Liver (tissue), 10 donors: ENCODE measurements at places on chromosomes 3 and 15. TPM values are rescaled to one million over a fixed set of nuclear protein-coding genes. Genes with fewer than 3 reads are reported as not detected.

DNA sequence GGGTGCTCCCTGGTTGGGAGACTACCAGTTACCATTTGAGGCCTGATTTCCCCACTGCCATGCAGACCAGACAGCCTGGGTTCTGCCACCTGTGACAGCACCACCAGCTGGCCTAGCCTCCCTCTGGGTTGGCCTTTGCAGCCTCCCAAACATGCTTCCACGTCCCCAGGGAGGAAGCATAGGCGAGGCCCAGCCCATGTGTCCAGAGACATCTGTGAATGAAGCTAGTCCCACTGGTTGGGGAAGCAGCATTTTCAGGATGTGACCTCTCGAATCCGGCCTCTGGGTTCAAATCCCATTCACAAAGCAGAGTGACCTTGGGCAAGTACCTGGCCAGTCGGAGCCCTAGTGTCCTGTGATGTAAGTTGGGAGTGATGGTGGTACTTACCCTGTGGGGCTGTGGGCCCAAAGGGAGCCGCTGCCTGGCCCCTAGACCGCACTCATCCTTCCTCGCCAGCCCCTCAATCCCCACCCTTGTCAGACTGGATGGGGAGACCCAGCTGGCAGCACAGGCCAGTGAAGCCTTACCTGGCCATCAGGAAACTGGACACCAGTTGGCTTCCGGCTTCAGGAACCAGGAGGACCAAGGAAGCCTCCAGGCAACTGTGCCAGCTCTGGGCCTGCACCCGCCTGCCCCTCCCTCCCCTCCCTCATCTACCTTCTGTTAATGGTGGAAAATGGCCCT, 6.0 kb downstream of the KLF15 start:
- DNase-seq, result no peak

CORO2B gene
- 0.54 TPM for polyA plus RNA-seq

PIK3CA gene
- 3.6 TPM for polyA plus RNA-seq

DNA sequence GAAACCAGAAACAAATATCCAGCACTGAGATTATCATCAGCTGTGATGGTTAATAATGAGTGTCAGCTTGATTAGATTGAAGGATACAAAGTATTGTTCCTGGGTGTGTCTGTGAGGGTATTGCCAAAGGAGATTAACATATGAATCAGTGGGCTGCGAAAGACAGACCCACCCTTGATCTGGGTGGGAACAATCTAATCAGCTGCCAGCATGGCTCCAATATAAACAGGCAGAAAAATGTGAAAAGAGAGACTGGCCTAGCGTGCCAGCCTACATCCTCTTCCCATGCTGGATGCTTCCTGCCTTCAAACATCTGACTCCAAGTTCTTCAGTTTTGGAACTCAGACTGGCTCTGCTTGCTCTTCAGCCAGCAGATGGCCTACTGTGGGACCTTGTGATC, 869.5 kb downstream of the SI start:
- DNase-seq, result no peak

DNA sequence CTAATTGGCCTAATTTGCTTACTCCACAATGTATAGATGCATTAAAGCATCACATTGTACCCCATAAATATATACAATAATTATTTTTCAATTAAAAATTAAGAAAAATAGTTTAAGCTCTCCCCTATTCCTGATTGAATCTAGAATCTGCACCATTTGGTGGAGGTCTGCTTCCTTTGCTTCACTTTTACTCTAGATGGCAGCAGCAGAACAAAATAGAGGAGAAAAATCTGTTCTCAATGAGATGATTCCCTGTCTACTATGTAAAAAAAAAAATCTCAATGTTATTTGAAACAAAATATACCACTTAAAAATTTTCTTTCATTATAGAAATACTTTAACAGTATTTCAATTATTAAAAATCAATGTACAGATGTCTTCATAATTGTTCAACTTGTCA, 109.6 kb upstream of the FXR1 start:
- no peak for DNase-seq

GRCh38 chr15:57427367-57427821, 51.1 kb downstream of the CGNL1 start:
- DNase-seq, result no peak

DNA sequence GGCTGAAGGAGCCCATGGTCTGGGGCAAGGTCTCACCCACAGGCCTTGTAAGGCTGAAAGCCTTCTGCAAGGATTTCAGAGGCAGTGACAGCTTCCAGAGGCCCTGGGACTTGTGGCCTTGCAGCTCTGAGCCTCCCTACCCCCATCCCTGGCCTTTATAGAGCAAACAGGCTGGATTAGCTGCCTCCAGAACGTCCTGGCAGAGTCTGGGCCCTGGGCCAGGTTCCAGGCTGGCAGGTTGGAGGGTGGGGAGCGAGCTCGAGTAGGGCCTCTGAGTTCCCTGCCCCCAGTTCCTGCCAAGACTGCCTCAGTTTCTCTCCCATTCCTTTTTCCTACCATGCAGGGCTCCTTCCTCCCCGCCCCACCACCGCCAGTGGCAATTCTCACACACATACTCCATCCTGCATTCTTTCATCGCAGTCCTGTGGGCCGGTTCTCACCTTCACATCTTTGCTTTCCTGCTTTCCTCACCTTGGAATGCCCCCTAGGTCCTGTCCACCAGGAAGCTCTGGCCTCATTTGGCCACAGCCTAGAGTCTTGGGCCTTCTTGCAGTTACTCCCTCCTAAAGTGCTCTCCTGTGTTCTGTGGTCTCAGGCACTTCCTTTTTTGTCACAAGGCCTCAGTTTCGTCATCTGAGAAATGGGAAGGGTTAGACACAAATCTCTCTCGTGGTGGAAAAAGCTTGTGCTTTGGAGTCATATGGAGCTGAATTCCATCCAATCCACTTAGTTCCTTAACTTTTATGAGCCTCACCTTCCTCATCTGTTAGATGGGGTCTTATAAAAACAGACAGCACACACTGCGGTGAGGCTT, 2.7 kb downstream of the LMAN1L start:
- no peak for DNase-seq

DNA sequence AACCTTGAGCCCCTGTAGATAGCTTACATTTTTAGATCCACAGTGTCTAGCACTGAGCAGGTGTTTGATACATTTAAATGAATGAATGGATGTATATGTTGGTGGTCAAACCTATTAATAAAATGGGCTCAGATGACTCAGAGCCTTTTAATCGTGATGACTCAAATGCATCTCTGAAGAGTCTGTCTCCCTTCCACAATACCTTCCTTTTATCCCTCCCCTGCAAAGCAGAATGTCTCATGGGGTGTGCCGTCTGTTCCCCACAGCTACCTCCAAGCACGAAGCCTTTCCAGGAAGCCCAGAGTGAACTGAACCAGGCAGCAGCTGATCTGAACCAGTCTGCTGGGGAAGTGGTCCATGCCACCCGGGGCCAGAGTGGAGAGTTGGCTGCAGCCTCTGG, 303.5 kb upstream of the TPM1 start:
- DNase-seq, result no peak

PROK2 gene
- polyA plus RNA-seq, result 0.24 TPM

TEX55 gene
- not detected for polyA plus RNA-seq

- no peak for DNase-seq
These were observed 174.4 kb upstream of the FAM3D start for GRCh38 chr3:58840949-58841348.

ATP10A gene
- polyA plus RNA-seq, result 0.26 TPM

DNA sequence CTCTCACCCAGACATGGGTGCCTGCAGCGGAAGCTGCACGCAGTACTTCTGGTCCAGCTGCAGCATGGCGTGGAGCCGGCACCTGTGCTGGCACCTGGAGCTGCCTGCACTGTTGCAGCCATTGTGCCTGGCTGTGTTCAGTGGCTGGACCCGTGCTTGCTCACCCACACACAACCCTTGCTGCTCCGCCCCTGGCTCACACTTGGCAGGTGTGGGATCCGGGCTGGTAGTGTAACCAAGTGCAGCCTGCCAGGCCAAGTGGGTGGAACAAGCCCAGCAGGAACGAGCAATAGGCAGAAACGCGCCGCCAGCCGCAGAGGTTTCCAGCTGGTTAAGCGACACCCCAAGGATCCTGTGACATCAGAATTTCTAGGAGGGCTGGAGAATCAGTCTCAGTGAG, 11.2 kb upstream of the SCAPER start:
- DNase-seq, result no peak

DNA sequence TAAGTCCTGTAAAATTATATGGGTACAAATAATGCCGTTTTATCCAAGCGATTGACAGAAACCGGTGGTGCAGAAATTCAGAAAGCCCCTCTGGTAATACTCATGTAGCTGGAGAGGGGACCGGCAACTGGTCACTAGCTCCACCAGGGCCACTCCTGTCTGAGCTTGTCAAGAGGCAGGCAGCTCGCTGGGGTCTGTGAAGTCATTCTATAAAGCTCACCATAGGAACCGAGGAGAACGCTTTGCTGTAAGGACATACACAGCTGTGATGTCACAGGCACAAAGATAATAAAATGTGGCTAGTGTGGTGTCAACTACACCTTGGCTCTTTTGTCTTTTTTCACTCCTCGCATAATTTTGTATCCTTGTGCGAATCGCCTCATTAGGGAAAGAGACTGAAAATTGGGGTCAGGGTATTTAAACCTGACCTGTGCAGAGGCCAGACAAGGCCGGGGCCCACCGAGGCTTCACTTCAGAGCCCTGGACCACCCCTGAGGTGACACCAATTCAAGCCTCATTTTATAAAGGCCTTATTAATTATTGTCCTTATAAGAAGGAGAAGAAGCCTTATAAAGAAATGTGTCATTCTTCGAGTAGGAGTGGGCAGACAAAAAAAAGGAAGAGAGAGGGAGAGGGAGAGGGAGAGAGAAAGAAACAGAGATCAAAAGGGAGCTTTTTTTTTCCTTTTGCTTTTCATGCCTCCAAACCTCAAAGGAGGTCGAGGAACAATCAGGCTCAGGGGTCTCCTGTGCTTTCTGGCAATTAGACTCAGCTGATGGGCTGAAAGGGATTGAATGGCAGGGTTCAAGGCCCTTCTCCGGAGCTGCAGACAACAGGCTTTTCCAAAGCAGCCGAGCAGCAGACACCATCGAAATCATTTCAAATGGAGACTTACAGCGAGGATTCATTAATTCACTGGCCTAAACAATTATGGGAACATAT, 813.3 kb upstream of the ARRDC4 start:
- DNase-seq, result no peak

NOX5 gene
- 0.08 TPM for polyA plus RNA-seq

- DNase-seq, result no peak
These were observed 42.5 kb upstream of the PIK3CB start for GRCh38 chr3:138877226-138877625.

GRCh38 chr3:99470841-99471240, 167.6 kb upstream of the COL8A1 start:
- no peak for DNase-seq

- DNase-seq, result no peak
These were observed 84.3 kb upstream of the ZNF385D start for GRCh38 chr3:21835264-21835663.

GRCh38 chr15:81239190-81239589, 42.5 kb downstream of the IL16 start:
- DNase-seq, result no peak

DNA sequence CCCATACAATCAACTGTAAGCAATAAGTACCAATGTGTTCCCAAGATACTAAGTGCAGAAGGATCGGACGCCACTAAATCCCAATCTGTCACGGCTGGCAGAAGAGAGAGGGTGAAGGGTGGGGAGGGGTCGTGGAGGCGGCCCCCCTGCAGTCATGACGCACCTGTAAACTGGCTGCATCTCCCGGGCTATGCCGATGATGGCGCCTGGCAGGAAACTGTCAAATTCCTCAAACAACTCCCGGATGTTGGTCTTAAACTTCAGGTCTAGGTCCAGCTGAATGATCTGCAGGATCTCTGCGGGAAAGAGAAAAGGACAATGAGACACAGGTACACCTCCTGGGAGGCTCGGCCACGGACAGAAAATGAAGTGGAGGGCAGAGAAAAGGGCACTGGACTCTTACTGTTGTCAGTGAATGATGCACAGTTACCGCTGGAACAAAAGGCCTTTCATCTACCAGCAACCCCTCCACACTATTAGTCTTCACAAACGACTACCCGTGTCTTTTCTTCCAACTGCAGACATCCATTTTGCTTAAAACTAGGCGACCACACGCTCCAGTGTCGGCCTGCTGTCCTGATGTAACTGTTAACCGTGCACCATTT, 114.6 kb downstream of the XXYLT1 start:
- no peak for DNase-seq

LMAN1L gene
- polyA plus RNA-seq, result not detected

DNA sequence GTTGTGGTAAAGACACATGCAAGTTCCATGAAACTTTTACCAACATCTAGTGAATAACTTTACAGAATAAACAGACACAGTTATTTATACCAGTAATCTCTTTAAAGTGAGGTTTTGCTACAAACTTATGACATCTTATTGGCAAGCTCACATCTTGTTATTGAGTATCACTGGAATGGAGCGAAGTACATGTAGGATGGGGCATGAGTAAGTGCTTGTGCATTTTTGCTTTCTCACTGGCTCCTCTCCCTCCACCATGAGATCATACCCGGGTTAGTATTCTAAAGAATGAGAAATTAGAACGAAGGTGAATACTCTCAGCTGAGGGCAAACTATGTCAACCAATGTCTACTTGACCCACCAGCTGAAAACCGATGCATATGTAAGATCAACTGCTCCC, 193.3 kb upstream of the ZNF717 start:
- DNase-seq, result no peak

GRCh38 chr15:46456456-46456855, 821.6 kb downstream of the SQOR start:
- DNase-seq, result no peak

ZNF860 gene
- polyA plus RNA-seq, result 0.10 TPM

REC114 gene
- polyA plus RNA-seq, result not detected

DNA sequence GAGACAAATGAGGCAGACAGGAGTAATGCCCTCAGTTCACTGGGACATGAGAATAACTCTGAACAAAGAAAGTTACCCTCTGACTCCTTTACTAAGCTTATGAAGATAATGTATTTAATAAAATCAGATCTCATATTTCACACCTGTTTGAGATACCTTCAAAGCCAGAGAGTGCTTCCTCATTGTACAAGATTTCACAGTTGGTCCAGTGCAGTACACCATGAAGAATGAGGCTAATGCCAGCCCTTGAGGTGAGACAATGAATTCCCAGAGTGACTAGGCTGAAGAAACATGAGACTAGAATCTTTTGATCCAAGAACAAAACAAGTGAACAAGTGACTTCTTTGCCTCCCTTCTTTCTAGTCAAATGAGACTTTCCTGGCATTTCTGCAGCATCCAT, 1133.8 kb downstream of the TUSC7 start:
- DNase-seq, result no peak

GRCh38 chr15:95215017-95215416, 983.7 kb downstream of the MCTP2 start:
- DNase-seq, result no peak

- DNase-seq, result no peak
These were observed 10.6 kb downstream of the RPS27L start for GRCh38 chr15:63146684-63147083.

UROC1 gene
- polyA plus RNA-seq, result 20.0 TPM

DNA sequence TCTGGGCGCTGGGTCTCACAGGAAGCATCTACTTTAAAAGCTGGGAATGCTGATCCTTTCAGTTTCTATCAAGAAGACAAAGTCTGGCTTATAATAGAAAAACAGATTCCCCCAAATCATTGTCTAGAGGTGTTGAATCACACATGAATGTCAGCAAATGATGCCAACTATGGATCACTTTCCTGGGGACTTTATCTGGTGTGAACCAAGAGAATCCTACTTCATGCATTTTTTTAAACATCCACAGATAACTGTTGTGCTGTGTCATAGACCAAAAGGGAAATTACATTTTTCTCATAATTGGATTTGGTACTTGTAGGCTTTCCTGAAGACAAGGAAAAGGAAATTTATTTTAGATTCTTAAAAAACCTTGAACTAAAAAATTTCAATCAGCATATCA, 132.7 kb downstream of the CD47 start:
- DNase-seq, result no peak
